ENCODE measurements at places on chromosomes 5 and 9. TPM values are rescaled to one million over a fixed set of nuclear protein-coding genes. Genes with fewer than 3 reads are reported as not detected.

GRCh38 chr5:159034083-159034824, 65.5 kb downstream of the EBF1 start:
- peaks cover 5% of the 10 kb centered on the region for H3K4me1 ChIP-seq
- no peak overlapping the region for H3K4me3 ChIP-seq

GRCh38 chr5:141919218-141920119, 4.2 kb upstream of the DELE1 start:
- H3K27me3 ChIP-seq, result peaks cover 19% of the 10 kb centered on the region
- no peaks in the 10 kb centered on the region for H3K4me1 ChIP-seq
- no peak for DNase-seq
- H3K36me3 ChIP-seq, result no peaks in the 10 kb centered on the region
- no peak overlapping the region for H3K4me3 ChIP-seq

GRCh38 chr9:36946653-36947052, 87.4 kb downstream of the PAX5 start:
- H3K27me3 ChIP-seq, result no peaks in the 10 kb centered on the region
- DNase-seq, result peak; percentile 26
- no peaks in the 10 kb centered on the region for H3K4me1 ChIP-seq
- H3K36me3 ChIP-seq, result no peaks in the 10 kb centered on the region
- no peak overlapping the region for H3K27ac ChIP-seq

DNA sequence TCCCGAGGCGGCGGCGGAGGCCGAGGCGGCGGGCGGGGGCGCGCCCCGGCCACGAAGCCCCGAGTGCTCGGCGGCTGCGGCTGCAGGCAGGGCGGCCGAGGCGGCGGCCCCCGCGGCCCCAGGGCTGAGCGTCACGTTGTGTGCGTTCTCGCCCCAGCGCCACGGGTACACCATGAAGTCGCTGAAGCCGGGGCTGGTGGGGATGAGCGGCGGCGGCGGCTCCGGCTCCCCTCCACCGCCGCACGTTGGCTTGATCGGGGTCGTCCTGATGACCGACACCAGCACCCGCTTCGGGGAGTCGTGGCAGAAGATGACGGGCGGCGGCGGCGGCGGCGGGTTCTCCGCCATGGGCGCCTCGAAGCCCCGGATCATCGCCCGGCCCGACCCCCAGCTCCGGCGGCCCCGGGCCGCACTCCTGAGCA, 498 bp downstream of the ZNF367 start:
- peak; percentile 33 for DNase-seq
- H3K27ac ChIP-seq, result peak overlapping the region; percentile 92
- H3K4me3 ChIP-seq, result peak overlapping the region; percentile 90
- H3K27me3 ChIP-seq, result no peaks in the 10 kb centered on the region
- H3K4me1 ChIP-seq, result peaks cover 11% of the 10 kb centered on the region

DNA sequence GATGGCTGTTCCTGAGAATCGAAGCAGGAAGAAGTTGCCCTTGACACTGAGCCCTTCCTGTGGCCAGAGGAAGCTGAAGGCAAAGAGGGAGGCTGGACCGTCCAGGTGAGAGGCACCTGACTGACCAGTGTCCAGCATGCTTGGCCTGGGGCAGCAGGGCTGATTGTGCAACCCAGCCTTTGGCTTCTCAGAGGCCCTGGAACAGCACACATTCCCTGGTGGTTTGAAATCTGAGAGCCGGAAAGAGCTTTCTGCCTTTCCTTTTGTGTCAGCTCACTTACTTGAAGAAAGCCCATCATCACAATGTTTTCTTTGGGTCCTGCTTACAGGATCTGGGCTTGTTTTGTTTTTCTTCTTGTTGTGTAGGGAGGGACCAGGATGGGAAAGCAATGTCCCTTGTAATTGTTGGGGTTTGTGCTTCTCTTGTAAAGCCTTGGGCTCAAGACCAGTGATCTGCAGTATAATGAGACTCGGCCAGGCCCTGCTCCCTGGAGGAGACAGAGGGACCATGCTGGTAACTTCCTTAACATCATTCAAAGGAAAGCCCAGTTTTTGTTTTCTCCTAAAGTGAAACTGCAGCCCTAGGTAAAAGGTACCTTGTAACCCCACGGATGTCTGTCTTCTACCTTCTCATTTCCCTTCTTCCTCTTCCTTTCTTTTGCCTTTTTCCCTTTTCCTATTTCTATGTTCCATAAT, 213.7 kb downstream of the NXNL2 start:
- no peaks in the 10 kb centered on the region for H3K36me3 ChIP-seq
- peaks cover 7% of the 10 kb centered on the region for H3K27me3 ChIP-seq
- no peak overlapping the region for H3K27ac ChIP-seq
- no peaks in the 10 kb centered on the region for H3K4me1 ChIP-seq
- H3K4me3 ChIP-seq, result no peak overlapping the region

DNA sequence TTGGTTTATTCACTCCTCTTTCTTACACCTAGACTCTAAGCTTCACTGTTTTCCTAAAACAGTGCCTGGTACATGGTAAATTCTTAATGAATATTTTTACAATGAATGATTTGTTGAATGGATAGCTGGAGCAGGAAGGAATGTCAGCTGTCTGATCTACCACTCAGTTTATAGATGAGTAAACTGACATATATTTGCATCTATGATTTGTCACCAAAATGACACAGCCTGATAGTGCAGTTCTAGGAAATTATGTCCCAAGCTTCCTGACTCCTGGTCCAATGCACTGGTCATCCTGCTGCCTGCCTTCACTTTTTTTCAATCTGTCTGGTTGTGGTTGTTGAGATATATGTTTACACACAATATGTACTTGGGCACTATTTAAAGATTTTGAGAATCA, 651.7 kb upstream of the WWC1 start:
- no peaks in the 10 kb centered on the region for H3K36me3 ChIP-seq
- H3K4me1 ChIP-seq, result no peaks in the 10 kb centered on the region
- H3K4me3 ChIP-seq, result no peak overlapping the region
- H3K27me3 ChIP-seq, result no peaks in the 10 kb centered on the region
- no peak for DNase-seq
- H3K27ac ChIP-seq, result no peak overlapping the region

- H3K27ac ChIP-seq, result no peak overlapping the region
- H3K36me3 ChIP-seq, result no peaks in the 10 kb centered on the region
- H3K4me1 ChIP-seq, result no peaks in the 10 kb centered on the region
- DNase-seq, result no peak
- H3K27me3 ChIP-seq, result no peaks in the 10 kb centered on the region
Observed at GRCh38 chr5:116730706-116731105, 156.1 kb upstream of the SEMA6A start.

DNA sequence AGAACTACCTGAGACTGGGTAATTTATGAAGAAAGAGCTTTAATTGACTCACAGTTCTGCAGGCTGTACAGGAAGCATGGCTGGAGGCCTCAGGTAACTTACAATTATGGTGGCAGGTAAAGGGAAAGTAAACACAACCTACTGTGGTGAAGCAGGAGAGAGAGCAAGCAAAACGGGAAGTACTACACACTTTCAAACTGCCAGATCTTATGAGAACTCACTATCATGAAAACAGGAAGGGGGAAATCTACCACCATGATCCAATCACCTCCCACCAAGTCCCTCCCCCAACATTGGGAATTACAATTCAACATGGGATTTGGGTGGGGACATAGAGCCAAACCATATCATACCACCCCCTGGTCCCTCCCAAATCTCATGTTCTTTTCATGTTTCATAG, 58.7 kb upstream of the GPR151 start:
- H3K4me3 ChIP-seq, result no peak overlapping the region
- no peak overlapping the region for H3K27ac ChIP-seq
- no peak for DNase-seq
- no peaks in the 10 kb centered on the region for H3K4me1 ChIP-seq
- H3K36me3 ChIP-seq, result no peaks in the 10 kb centered on the region

The GARIN3 gene
- not detected for total RNA-seq

The CACFD1 gene
- total RNA-seq, result 13.6 TPM

All from SJCRH30 (cell line).